AG04449 (cell line): ENCODE measurements at places on chromosomes 5 and 9.

DNA sequence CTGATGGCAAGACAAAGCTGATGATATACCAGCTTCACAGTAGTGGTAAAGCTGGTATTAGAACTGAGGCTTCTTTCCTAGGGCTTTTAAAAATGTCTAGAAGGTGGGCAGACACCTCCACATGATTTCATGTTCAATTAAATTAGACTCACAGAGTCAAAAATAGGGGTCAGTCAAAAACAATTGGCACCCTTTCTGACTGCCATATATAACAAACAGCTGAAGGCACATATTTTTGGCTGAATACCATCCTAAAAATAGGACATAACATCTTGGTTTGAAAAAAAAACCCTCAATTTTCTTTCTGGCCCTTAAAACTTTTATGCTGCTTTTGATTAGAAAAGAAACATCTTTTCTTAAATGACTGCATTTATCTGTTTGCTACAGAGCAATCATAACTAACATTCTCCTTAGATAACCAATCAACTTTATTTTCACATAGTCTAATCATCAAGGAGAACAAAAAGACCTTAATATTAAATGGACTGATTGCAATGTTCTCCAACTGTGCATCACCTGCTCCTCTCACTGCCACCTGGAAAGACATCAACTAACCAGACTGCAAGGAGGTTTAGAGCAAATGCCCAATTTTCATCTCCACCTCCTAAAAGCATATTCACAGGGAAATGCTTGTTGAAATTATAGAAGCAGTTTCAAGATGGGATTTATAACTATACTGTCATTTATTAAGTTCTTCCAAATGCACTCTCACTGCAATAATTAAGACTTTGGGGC is 3.2 kb downstream of the SGTB start:
- DNase-seq = no peak

DNA sequence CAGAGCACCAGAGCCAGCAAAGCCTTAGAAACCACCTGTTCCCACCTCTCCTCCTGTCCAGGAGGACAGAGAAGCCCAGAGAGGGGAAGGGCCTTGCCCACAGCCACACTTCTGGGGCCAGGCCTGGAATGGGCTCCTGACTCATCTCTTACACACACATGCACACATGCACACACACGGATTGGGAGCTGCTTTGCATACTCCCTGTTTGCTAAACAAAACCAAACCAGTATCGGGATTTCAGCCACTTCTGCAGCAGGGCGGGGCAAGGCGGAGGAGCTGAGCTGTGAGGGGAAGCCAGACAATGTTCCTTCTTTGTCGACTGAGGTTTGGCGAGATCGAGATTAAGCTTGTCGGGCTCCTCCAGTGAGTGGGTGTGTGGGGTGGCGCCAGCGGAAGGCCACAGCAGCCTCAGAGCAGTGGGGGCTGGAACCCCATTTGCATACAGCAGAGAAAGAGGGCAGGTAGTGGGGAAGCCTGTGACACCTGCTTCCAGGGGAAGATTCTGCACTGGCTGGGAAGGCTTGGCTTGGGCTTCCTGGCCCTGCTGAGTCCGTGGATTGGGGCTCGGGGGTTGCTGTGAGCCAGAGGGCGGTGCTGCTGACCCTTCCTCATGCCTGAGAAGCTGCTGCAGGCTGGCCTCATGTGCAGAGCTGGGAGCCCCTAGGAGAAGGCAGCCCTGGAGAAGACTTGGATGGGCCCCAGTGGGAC is 16.1 kb downstream of the GFI1B start:
- no peak for DNase-seq

DNA sequence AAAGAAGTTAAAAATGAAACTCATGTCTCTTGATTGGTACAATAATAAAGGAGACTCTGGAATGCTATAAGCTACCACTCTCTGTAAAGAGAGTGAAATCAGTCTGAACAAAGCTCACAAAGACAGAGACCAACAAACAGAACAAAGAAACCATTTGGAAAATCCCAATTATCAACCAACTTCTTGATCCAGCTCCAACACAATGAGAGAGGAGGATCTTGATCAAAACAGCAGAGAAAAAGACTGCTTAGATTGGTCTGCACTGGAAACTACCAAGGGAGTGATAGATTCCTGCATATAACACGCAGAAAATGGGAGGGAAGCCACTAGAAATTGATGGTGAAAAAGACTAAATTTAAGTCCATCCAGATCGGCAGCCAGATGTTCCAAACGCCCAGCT is 23.1 kb upstream of the RNF38 start:
- DNase-seq = no peak

- DNase-seq = no peak
These were observed 684.7 kb upstream of the NUDT12 start for GRCh38 chr5:104247260-104247659.

DNA sequence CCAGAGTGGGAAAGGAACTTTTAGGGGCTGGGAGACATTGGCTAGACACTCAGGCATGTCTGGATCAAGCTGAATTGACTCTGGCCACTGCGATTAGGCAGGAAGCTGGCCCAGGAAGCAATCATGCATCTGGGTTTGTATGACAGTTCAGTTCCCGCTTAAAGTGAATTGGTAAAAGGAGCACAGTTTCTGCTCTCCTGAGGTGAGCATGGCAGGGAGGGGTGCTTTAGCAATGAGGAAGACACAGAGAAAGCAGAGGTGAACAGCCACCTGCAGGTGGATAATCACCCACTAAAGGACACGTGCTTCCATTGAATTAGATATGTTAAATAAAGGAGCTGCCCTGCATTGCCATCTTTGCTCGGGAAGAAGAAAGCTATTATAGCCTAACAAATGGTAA is 248.1 kb upstream of the MAP3K1 start:
- DNase-seq = no peak

DNA sequence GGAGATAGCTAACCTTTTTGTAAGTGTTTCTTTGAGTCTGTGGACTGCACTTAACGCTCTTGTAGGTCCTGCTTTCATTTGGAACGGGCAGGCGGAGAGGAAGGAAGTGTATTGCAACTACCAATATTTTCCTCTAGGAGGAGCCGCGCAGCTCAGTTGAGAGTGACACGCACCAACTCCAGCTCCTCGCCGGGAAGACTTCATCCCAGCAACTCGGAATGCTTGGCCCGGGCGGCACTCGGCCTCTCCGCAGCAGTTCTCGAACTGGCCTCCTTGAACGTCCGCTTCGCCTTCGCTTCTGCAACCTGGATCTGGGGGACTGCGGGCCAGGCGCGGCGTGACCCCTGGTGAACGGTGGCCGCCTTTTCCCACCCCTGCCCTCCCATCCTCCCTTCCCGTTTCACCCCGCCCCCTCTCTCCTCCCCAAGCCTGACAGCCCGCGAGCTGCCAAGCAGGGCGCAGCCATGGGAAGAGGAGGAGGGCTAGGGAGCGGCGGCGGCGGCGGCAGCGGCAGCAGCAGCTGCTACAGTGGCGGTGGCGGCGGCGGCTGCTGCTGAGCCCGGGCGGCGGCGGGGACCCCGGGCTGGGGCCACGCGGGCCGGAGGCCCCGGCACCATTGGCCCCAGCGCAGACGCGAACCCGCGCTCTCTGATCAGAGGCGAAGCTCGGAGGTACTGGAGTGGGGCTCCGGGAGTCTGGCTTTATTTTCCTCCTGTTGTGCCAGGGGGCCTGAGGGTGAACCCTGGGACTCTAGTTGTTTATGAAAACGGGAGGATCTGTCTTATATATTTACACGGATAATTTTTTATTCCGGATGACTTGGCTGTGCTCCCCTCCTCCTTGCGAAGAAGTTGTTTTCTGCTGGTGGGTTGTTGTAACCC is at the start of gene GHR:
TSS of gene GHR (plus strand) at position 155 of the 881 bp plus-strand sequence. CDS start 142,436 bp downstream, outside the sequence.
- peak; percentile 51 for DNase-seq

DNA sequence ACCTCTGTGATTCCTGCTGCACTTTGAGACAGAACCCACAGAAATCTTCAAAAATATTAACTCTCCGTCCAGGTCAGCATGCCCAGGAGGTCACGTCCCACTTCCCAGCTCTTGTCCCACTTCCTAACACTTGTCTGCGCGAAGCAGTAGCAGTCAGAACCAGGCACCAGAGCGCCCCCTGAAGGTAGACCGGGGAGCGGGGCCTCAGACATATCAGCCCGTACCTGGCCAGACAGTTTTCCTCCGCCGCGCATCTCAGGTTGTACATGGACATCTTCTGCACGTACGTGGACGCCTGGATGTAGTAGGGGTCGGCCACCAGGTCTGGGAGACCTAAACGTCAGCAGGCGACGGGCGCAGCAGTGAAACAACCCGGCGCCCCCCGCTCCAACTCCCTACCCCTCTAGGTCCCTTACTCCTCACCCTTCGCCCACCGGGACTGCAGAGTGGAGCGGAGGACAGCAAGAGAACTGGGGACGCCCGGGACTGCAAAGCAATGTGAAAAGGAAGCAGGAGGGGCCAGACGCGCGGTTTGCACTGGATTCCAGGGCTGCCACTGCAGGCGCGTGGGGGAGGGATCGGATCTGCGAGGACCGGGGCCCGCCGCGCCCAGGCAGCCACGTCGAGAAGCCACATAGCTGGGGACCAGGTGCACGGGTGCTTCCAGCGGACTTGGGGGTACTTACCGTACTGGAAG is 1.2 kb downstream of the LOX start:
- DNase-seq = no peak

DNA sequence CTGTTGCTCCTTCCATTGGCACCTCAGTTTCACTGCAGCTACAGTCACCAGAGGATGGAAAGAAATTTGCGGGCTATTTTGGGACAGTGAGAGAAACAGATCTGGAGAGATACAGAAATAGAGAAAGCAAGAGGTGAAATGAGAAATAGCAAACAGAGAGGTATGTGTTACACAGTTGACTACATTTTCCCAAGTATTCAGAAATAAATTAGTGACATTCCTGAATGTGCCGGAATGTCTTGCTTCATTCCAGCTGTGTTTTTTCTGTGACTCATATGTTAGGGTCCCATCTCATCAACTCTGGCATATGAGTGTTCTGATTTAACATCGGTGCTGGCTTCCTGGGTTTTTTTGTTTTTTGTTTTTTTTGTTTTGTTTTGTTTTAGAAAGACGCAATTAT is 63.8 kb upstream of the ZNF462 start:
- peak; percentile 65 for DNase-seq

- DNase-seq = no peak
These were observed 274.6 kb upstream of the IRX2 start for GRCh38 chr5:3026099-3026498.

GRCh38 chr5:107372723-107373450 is 297.9 kb downstream of the EFNA5 start:
- DNase-seq = no peak

GRCh38 chr9:122468735-122469134 is 9.0 kb downstream of the OR1J1 start:
- peak; percentile 42 for DNase-seq

- DNase-seq = no peak
These were observed 30.2 kb upstream of the CCNG1 start for GRCh38 chr5:163407034-163407655.

DNA sequence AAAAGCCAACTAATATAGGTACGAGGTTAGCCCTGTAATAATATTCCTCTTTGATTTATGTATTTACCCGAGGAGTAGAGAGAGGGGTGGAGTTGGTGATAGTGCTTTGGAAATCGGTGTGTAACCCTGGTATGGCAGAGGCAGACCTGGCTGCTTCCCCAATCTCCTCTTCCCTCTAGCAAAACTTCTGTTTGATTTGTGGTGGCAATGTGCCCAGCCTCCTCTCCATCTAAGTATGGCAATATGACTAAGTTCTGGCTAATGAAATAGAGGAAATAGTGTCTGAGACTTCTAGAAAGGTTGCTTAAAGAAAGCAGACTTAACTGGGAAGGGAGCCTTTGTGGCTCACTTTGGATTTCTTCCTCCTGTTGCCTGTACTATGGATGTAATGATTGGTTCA is 491.1 kb downstream of the ENC1 start:
- peak; percentile 70 for DNase-seq

DNA sequence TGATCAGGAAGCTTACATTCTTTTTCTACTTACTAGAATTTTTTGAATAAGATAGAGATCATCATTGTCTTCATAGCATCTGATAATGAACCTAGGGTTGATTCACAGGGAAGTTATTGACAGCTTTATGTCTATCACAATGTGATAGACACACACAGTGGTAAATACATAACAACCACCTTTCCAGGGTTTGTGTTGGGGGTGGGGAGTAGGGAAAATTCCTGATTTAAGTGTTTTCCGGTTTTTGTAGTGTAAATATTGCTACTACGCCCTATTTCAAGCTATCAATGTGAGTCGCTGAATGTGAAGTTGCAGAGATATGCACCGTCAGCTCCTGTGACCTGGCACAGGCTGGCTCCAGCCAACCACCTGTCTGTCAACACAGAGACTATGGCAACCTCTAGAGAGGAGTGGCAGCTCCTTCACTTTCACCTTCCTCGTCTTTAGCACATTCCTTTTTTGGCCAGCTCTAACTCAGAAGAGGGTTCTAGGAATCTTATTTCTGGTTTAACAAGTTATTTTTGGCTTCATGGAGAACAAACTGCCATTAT is 224.9 kb downstream of the MAT2B start:
- DNase-seq = no peak

DNA sequence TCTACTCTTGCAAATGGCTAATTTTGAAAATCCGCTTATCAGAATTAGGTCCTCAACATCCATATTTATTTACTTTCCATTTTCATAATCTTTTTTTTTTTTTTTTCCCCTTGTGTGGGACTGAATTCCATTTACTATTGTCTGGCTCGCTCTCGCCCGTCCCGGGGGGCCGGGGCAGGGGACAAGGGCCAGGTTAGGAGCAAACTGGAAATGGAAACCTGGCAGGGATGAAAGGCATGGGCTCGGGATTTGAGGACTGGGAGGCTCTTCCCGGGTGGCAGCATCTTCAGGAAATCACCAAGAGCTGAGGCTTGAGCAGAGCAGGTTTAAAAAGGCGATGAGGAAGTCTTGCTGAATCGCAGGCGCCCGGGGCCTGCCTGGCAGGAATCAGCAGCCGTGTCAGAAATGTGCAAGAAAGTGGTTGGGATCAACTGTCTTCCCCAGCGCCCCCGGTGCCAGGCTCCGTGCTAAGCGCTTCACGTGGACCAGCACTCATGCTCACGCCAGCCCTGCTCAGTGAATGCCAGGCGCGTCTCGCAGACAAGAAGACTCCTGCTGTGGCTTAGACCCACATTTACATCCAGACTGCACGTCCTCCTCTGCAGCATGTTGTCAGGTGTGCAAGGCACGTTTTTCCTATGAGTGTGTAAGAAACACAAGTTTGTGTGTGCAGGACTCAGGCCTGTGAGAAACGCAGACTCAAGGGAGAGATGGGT is 66.3 kb upstream of the UNC5A start:
- no peak for DNase-seq
